ENCODE measurements at places on chromosomes 1 and 21. TPM values are rescaled to one million over a fixed set of nuclear protein-coding genes. Genes with fewer than 3 reads are reported as not detected.

The NIT1 gene
- total RNA-seq, result 26.4 TPM

The GSTM5 gene
- total RNA-seq, result 0.36 TPM

The KDF1 gene
- 16.5 TPM for total RNA-seq

The PLK3 gene
- 20.7 TPM for total RNA-seq

The RCSD1 gene
- 2.4 TPM for total RNA-seq

The CLDN19 gene
- total RNA-seq, result not detected

The OMA1 gene
- 22.2 TPM for total RNA-seq

The FNDC5 gene
- not detected for total RNA-seq

DNA sequence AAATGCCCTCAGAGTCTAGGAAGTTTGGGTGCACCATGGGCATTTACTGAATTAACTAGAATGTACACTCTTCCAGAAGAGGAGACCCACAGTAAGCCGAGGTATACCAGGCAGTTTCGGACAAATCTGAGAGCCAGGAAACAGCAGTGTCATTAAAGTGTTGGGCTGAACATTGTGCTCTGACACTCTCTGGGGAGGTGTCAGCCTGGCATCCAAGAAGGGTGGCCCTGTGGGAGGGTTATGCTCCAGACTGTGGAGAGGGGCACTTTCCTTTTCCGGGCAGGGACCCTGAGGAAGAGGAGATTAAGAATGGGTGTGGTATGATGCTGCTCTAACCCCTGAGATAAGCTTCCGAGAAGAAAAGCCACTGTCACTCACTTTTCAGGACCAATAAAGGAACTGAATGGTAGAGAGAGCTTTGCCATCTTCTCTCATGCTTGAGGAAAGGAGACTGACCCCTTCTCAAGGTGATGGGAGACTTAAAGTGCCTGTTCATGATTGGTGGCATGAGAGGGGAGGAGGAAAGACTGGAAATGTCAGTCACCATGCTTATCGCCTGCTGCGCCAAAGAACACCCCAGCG lies 98.2 kb downstream of the UCK2 start:
- no peak for ATAC-seq

GRCh38 chr1:156643778-156644092 lies 1.8 kb downstream of the BCAN start:
- ATAC-seq, result no peak

- ATAC-seq, result no peak
Measured at GRCh38 chr1:108718927-108719655, 6.4 kb downstream of the FNDC7 start.

- ATAC-seq, result no peak
Measured at GRCh38 chr1:168531615-168532345, 12.0 kb downstream of the XCL2 start.

GRCh38 chr1:41359211-41360073 lies 1.8 kb upstream of the FOXO6 start:
- no peak for ATAC-seq

- peak; percentile 72 for ATAC-seq
Measured at GRCh38 chr1:199742547-199742946, 285.0 kb upstream of the NR5A2 start.

DNA sequence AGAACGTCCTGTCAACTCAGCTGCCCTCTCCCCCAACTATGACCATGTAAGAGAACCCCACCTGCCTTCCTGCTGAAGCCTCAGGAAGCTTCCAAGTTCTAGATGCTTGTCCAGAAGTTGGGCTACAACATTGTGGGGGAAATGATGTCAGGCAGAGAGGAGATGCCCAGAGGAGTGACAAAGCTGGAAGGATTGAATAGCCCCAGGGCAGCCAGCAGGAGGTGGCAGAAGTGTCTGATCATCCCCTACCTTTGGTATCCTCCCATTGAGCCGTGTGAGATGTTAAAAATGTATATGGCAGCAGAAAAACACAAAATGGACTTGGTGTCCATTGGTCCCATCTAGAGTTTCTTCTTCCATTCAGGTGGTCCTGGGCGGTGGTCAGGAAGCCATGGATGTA lies 6.6 kb downstream of the EIF3I start:
- no peak for ATAC-seq

GRCh38 chr1:93549811-93550210 lies 101.9 kb downstream of the FNBP1L start:
- ATAC-seq, result no peak
